ENCODE measurements at places on chromosomes 5 and 9.

DNA sequence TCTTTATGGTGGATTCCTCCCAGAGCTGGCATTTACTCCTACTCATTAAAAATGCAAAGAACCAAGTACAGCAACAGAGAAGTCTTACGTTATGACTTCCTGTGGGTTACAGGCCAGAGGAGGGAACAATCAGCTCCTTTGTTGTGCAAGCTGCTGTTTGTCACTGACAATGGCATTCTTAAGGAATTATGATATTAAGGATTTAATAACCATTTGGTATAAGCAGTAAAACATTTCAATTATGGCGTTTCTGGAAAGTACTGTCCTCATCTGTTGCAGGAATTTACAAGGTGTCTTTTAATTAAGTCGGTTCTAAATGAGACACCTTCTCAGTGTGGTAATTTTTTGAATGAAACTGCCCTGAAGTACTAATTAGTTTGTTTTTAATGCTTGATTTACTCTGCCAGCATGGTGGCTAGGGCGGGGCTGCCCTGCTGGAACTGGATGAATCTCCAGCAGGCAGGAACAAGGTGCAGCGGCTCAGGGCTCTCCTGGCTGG lies 49.1 kb upstream of the VDAC1 start:
- DNase-seq, result no peak

DNA sequence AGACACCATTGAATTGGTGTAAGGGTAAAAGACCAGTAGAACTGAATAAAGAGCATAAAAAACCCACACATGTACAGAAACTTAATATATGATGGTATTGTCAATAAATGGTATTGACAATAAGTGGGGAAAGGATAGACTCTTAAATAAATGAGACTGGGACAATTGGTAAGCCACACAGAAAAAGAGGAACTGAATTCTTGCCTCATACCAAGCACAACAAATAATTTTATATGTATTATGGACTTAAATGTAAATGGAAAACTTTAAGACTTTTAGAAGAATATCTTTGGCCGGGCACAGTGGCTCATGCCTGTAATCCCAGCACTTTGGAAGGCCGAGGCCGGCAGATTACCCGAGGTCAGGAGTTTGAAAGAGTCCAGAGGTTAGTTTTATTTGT lies 37.9 kb upstream of the PPP2CA start:
- no peak for DNase-seq

DNA sequence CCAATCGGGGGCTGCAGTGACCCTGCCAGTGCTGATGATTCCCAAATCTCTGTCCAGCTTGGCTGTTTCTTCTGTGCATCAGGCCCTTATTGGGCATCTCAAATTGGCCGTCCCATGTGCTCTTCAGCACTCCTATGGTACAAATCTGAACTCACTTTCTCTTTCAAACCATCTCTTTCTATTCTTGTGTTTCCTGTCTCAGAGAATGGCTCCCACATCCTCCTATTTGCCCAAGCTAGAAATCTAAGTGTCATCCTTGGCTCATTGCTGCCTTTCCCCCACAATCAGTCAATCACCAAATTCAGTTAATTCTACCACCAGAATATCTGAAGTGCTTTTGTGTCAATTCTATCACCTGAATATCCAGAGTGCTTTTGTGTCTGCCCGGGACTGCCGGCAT lies 336.6 kb downstream of the CWC27 start:
- DNase-seq, result no peak

- DNase-seq, result no peak
Observed at GRCh38 chr5:9269014-9269413, 276.9 kb downstream of the SEMA5A start.

DNA sequence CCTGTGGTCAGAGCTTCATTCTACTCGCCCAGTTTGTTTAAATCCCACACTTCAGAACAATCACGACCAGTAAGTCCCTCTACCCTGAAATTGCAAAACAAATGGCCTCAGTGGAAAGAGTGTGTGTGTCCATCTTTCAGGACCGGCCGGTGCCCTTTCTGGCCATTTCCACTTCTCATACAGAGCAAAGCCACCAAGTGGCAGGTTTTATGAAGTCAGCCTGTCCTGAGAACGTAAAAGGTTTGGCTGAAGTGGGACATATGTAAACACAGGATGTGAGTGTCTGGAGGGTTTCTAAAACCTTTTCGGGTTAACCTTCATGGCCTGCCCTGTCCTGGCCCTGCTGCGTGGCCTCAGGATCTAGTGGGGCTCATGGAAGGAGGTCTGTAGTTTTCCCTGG lies 24.7 kb downstream of the NXNL2 start:
- no peak for DNase-seq

DNA sequence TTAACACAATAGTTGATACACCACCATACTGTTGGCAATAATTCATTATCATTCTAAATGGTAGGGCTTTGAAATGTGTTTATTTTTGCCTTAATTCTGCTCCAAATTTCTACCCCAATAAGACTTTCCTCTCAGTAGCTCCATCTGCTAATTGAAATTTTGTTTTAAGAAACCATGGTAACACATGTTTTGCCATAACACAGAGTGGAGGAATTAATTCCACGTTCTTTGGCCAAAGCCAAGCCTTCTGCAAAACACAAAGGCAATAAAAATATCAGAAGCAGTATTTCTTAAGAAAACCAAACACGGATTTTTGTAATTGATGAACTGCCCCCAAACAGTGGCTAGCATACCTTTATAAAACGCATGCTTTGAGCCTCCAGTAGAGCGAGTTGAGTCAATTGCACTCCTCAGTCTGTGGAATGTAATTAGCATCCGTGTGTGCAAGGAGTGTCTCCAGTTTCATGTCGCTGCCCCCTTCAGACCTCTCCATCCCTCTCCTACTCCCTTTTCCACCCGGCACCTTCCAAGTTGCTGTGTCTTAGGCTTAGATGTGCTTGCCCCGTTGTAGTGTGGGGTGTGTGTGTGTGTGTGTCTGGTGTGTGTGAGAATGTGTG lies 58.2 kb upstream of the CKS2 start:
- DNase-seq, result no peak

GRCh38 chr5:16108418-16108817 lies 71.2 kb downstream of the MARCHF11 start:
- DNase-seq, result no peak

- DNase-seq, result no peak
Observed at GRCh38 chr9:20303066-20303465, 319.2 kb downstream of the MLLT3 start.

- no peak for DNase-seq
Observed at GRCh38 chr5:80231243-80231642, 24.6 kb downstream of the SERINC5 start.

DNA sequence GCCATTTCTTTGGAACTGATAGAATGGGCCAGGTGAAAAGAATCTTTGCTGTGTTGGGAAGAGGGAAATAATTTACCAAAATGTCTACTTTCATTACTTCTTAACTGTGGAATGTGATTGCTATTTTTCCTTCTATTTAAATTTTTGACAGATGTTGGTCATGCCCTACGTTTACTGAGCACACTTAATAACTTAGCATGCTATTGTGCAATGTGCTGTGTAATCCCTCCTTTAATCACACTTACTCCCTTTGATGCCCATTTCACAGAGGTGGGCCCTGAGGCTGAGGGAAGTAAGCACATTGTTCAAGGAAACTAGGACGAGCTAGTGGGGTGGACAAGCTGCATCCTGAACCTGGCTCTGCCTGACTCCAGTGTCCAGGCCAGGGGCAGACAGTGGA lies 47.8 kb upstream of the INSYN2B start:
- DNase-seq, result no peak

- DNase-seq, result no peak
Observed at GRCh38 chr9:5493679-5494511, 16.4 kb upstream of the PDCD1LG2 start.

GRCh38 chr5:124410539-124411488 lies 335.6 kb downstream of the ZNF608 start:
- DNase-seq, result no peak

- no peak for DNase-seq
Observed at GRCh38 chr5:45225571-45226031, 416.9 kb downstream of the MRPS30 start.

- no peak for DNase-seq
Observed at GRCh38 chr5:43646992-43647391, 44.0 kb downstream of the NNT start.

DNA sequence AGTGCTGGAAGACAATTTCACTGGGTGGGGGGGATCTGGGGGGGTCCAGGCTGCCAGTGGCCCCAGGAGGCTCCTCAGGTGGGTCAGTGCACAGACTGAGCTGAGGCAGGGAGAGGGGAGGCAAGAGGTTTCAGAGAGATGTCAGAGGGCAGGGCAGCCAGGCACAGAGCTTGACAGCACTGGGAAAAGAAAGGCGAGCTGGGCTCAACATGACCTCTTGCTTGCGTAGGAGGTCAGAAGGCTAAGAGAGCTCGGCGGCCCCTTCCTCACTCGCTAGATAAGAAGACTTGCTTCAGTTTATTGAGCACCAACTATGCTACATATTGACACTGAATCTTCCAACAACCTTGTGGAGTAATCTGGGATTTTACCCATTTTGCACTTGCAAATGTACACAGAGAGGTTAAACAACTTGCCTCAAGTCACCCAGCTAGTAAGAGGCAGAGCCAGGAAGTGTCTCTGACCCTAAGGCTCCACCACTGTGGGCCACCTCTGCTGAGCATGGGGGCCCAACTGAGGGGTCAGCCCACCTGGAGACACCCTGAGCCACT lies 3.5 kb downstream of the PDLIM7 start:
- DNase-seq, result no peak

DNA sequence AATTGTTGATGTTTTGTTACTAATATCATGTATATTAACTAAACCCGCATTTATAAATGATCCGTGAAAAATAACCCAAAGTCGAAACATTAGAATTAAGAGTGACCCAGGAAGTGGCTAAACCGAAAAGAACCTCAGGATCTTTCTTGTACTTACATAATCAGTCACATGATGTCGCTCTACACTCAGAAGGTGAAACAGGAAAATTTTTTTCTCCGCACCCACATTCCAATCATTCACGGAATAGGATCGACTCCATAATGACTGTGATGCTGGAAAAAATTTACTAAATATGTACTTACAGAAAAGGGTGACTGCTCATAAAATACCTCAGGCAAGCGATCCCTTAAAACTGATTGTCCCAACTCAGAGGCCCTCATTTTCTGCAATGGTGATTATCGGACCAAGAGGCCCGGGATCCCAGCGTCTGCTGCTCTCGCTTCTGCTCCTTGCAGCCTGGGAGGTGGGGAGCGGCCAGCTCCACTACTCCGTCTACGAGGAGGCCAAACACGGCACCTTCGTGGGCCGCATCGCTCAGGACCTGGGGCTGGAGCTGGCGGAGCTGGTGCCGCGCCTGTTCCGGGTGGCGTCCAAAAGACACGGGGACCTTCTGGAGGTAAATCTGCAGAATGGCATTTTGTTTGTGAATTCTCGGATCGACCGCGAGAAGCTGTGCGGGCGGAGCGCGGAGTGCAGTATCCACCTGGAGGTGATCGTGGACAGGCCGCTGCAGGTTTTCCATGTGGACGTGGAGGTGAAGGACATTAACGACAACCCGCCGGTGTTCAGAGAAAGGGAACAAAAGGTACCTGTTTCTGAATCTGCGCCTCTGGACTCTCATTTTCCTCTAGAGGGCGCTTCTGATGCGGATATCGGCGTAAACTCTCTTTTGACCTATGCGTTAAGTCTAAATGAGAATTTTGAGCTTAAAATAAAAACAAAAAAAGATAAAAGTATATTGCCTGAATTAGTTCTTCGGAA lies at the start of gene PCDHA12:
Gene PCDHA12 (plus strand): TSS at position 224 of the 981 bp plus-strand sequence. CDS start 165 bp downstream, at position 389.
- DNase-seq, result no peak

GRCh38 chr5:125440905-125441304 lies 694.5 kb upstream of the ZNF608 start:
- no peak for DNase-seq

GRCh38 chr5:1886846-1887587 lies 4.3 kb upstream of the IRX4 start:
- DNase-seq, result no peak

DNA sequence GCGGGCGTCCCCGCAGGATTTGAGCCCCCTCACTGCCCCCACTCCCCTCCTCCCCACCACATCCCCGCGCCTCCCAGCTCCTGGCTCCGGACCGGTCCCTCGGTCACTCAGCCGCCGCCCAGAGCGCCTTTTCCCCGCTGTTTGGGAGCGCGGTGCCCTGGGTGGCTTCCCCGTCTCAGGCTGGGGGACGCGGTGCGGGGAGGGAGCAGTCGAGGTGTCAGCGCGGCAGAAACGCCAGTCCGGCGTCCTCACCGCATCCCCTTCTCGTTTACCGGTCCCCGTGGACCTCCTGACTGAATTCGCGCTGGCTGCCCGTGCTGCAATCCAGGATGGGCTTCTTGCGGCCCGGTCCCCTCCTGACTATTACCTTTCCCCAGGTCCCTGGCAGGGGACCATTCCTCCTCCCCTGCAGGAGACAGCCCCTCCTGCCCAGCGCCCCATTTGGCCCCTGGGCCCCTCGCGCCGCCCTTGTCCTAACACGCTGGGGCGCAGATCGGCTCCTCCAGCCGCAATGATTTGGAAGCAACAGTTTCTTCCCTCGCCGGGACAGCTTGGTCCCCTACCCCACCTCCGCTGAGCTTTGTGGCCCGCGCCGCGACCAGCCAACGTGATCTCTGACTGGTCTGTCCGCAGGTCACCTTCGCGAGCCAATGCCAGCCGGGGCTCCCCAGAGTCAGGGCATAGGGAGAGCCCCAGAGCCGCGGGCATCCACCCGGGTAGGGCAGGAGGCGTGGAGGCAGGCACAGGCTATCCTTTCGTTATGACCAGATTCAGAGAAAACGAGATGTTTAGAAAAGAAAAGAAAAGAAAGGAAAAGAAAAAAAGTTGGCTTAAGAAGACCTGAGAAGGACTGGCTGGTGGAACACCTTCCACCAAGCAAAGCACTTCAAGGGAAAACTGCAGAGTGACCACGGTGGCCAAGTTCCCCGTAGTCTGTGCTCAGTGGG lies 1.2 kb downstream of the ANKRD33B start:
- no peak for DNase-seq

GRCh38 chr5:181060231-181060590 lies 20.1 kb downstream of the BTNL9 start:
- DNase-seq, result no peak

- DNase-seq, result no peak
Observed at GRCh38 chr5:139700711-139701055, 52.5 kb downstream of the CXXC5 start.

DNA sequence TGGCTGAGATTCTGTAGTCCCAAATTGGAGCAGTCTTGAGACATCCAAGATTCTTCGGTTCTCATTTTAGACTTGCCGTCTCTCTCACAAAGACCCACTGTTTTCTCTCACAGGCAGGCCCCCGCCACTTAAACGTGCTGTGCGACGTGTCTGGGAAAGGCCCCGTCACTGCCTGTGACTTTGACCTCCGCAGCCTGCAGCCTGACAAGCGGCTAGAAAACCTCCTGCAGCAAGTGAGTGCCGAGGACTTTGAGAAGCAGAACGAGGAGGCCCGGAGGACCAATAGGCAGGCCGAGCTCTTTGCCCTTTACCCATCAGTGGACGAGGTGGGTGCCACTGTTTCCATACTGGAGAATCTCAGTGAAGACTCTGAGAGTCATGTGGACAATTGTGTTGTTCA lies 97.2 kb downstream of the DOCK8 start:
- no peak for DNase-seq

- DNase-seq, result no peak
Observed at GRCh38 chr5:55027595-55027994, 3.5 kb downstream of the GZMK start.

DNA sequence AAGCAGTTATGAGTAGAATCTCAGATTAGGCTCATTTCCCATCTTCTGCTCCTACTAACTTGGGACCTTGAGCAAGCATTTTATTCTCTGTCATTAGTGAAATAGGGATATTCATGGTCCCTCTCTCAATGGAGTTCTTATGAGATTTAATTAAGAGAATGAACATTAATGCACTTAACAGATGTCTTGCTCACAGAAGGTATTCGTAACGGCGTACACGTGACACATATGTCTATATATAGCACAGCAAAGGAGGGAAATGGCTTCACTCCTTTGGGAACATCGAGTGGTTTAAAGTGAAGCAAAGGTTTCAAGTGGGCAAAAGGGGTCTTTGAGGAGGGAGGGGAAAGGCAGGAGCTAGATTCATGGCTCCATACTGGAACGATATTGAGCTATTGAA lies 24.6 kb downstream of the KDM4C start:
- no peak for DNase-seq

Data from NCI-H1694 treated with DMSO at 0.1 percent for 48 hours (cell line).